Fibroblast of upper back skin (primary cell): ENCODE measurements at places on chromosomes 7 and 10.

DNA sequence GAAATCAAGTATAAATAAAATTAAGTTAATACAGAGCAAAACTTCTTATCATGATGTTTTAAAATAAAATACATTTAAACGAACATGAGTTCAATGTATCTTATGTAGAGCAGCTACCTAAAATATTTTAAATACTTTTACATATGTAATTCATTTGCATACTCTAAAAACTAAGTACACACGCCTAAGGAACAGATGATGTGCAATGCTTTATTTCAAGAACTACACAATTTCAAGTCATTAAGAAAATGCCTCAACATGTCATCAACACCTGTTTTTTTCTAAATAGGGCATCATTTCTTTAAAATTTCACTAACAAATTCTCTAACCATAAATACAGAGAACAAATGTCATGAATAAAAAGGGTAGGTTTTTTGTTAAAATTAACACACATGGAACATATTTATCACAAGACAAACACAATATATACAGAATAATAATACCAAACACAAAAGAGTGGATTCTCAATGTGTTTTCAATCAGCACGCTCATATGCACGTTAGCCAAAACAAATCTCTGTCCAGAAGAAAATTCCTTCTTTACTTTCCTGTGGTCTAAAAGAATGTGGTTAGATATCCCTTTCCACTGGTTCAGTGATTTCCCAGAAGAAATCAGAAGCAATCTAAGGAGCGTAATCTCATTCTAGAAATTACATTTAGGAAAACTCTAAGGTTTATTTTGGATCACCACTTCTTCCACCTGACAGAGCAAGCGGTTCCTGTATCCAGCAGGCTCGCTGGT, 73.0 kb upstream of the PFKP start:
- peak; percentile 87 for DNase-seq

DNA sequence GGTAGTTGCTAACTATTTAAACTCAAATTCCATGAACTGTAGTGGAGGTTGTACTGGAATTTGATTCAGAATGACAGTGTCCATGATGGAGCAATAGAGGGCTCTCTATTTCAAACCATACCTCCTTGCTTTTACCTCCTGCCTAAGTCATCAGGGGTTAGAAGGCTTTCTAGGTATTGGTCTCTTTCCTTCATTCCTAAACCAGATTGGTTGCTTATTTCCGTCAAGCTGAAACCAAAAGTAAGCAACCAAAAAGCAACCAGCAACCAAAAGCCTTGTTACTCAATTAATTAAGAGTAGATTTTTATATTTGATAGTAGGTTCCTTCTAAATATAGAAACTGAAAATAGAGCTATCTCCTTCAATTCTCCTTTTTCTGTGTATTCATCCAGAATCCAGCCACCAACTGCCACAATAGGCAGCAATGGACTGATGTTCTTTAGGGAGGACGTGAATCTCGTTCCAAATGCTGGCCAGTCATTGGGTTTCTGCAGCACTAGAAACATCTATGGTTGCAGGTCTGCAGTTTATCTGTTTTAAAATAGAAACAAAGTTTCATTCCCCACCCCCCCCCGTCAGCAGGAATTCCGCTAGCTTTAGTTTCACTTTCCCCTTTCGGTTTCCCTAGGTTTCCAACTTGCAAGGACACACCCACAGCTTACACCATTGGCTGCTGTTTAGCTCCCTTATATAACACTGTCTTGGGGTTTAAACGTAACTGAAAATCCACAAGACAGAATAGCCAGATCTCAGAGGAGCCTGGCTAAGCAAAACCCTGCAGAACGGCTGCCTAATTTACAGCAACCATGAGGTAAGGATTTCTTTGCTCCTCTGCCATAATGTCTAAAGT, at the start of gene IFIT1:
IFIT1 (plus strand) TSS at position 717 of the 850 bp plus-strand sequence; CDS start at position 807, 90 bp downstream.
- peak; percentile 88 for DNase-seq

- peak; percentile 52 for DNase-seq
These were observed 116.0 kb upstream of the FZD8 start for GRCh38 chr10:35758076-35758475.

- no peak for DNase-seq
These were observed 382.8 kb downstream of the SDK1 start for GRCh38 chr7:3683546-3684539.

DNA sequence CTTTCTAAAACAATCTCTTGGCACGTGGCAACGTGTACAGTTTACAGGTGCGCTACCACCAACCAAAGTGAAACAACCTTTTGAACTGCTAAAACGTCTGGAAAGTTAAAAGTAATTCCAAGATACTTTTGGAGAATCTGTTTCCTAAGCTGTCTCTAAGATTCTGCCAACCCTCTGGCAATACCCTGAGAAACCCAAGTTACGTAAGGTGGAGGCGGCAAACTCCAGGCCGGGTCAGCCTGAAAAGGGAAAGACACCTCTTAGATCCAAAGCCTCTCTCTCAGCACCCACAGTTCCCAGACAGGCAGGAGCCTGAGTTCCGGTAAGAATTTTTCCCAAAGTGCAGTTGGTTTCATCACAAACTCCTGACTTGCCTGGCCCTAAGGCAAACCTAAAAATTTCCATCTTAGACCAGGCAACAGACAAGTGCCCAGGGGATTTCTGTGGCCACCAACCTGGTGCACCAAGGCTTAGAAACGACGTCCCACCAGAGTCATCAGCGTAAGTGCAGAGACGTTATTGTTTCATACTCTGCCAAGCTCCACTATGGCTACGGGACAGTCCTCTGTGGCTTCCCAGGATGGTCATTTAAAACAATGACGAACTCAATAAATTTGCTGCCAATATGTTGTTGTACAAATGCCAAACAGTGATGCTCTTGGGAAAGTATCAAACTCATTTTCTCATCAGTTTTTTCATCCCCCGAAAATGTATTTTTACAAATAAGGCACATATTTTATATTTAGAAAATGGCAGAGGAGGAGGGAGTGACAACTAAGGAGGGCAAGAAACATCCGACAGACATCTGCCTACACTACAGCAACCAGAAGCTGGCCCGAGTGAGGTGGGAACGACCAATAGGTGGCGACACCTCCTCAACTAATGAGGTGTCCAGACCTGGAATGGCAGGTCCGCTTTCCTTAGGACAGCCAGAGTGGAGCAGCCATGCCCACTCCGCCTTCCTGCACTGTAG, 205.8 kb upstream of the FRMD4A start:
- peak; percentile 61 for DNase-seq

GRCh38 chr7:48299580-48300169, 128.4 kb downstream of the ABCA13 start:
- DNase-seq: peak; percentile 69

DNA sequence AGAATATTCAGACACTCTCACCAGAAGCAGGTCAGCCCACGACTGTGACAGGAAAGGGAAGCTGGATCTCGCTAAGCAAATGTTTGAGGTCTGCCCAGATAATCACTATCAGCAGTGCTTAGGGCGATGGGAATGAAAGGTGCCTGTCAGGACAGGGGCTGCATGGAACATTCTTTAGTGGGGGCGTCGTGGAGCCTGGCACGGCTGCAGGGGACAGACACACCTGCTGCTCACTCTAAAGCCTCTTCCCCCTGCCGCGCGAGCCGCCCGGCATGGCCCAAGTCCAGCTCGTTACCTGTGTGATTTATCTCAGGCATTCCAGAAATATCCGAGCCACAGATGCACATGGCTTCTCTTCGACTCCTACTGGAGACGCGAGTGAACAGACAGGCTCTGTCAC, 235.5 kb downstream of the GLRX3 start:
- DNase-seq: no peak

GRCh38 chr7:27144781-27145164, 1.3 kb upstream of the HOXA5 start:
- DNase-seq: no peak

DNA sequence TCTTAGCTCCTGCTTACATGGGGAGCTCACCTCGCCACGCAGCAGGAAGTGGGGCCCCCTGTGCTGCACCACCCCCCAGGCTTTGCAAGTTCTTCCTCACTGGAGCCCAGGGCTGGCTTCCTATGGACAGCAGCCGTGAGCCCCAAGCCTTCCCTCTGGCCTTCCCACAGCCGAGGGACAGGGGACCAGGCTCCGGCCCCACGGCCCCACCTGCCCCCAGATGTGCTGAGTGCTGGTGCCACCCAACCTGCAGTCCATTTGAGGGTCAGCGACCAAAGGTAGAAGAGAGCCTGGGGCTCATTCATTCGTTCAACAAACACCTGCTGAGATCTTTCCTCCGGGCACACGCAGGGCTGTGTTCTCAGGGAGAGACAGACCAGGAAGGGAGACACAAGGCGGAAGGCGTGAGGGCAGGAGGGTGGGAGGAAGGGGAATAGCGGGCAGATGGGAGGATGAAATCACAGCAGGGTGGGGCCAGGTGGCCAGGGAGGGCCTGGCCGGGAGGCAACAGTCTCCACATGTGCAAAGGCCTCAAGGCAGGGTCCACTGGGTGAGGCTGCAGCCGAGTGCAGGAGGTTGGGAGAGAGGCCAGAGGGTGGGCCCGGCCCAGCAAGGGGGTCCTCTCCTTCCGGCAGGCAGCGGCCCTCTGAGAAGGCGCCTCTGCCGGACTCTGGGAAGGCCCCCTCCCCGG, 100.1 kb downstream of the FOXL3 start:
- DNase-seq: no peak

DNA sequence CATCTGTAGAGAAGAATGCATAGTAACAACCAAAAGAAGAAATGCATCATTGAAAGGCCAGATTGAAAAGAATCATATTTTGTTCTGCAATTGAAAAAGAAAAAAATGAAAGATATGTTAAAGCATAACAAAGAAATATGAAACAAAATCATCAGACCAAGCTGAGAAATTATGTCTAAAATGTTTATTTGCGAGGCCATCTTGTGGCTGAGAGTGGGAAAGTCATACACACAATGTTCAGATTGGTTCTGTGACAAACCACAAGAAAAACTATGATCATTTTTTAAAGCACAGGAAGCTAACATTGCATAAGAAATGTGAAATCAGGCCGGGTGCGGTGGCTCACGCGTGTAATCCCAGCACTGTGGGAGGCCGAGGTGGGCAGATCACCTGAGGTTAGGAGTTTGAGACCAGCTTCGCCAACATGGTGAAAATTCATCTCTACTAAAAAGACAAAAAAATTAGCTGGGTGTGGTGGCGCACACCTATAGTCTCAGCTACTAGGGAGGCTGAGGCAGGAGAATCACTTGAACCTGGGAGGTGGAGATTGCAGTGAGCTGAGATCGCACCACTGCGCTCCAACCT, 36.6 kb downstream of the ABCB5 start:
- DNase-seq: peak; percentile 18

- DNase-seq: no peak
These were observed 63.0 kb downstream of the CUL1 start for GRCh38 chr7:148761499-148762278.

GRCh38 chr7:116171094-116171493, 39.2 kb upstream of the TES start:
- DNase-seq: no peak

- no peak for DNase-seq
These were observed 7.2 kb downstream of the ANTXRL start for GRCh38 chr10:46293832-46294640.

- DNase-seq: peak; percentile 58
These were observed 1340.9 kb downstream of the XPNPEP1 start for GRCh38 chr10:108582387-108582786.

DNA sequence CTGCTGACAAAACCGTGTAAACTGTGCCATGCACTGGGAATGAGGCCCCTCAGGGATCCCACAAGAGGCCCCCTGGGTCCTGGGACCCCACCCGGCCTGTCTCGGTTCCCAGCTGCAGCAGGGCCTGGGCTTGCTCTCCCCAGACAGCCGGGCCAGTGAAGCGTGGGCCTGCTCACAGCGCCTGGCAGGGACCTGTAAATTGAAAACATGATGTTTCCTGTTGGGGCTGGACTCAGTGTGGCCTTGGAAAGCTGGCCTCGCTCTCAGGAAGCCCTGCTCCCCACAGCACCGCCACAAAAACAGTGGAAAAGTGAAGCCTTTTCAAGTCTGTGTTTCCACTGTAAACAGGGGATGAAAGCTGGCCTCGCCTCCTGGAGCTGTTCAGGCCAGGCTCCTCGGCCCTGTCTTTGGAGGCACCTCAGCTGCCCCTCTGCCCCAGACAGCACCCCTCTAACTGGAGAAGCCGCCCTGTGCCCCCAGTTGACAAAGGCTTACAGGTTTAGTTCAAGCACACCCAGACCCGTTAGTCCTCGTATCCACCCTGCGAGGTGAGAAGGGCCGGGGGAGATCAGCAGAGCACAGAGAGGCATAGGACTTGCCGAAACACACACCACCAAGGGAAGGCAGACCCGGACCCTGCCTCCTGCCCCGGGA, 108.3 kb downstream of the ZMIZ1 start:
- DNase-seq: peak; percentile 44

GRCh38 chr10:132875435-132875834, 66.9 kb downstream of the CFAP46 start:
- no peak for DNase-seq

DNA sequence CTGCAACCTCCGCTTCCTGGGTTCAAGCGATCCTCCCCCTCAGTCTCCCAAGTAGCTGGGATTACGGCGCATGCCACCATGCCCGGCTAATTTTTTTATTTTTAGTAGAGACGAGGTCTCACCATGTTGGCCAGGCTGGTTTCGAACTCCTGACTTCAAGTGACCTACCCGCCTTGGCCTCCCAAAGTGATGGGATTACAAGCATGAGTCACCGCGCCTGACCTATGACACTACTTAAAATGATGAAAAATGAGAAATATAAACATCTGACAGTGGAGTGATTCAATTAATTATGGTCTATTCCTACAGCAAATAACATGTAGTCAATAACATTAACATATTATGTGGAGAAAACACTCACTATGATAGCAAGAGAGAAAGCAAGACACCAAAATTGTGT, 2.2 kb downstream of the BRAT1 start:
- DNase-seq: no peak

GRCh38 chr10:104043854-104044253, 41.8 kb downstream of the COL17A1 start:
- DNase-seq: no peak

DNA sequence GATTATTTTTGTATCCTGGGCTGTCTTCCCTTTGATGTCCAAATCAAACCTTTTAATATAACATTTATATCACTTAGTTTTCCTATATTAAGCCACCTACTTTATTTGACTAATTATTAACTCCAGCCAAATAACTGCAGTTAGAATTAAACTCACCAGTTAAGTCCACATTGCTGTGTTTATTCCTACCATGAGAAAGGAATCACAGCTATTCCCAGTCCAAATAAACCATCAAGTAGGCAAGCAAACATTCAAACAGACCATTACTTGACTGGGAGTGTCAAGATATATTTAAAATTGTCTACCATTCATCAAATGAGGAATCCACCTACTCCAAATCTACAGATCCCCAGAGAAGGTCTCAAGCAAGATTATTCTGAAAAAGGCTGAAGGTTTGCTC, 22.4 kb downstream of the PDE1C start:
- no peak for DNase-seq

GRCh38 chr10:18719811-18720210, 60.6 kb downstream of the ARL5B start:
- DNase-seq: peak; percentile 25

- DNase-seq: no peak
These were observed 213.8 kb upstream of the ZNF804B start for GRCh38 chr7:88545663-88546062.

DNA sequence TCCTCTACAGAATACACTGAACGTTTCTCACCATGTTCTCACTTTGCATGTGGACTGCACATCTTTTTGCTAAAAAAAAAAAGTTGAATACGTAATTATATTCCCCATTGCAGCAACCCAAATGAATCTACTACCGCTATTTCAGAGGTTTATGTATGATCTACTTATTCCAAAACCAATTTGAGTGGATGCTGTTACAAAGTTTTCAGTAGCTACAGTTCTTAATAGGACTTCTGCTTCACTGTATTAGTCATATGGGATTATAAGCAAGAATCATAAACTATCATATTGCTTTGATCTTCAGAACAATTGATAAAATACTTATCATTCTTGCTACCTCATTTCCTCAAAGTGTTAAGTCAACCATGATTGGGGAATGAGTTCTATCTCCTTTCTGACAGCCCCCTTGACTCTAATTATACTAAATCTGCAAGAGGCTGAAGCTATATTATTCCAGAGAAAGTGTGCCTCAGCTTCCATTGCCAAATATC, 257.0 kb downstream of the PARD3 start:
- no peak for DNase-seq
